ENCODE measurements at places on chromosomes 11 and 22. TPM values are rescaled to one million over a fixed set of nuclear protein-coding genes. Genes with fewer than 3 reads are reported as not detected.

GRCh38 chr11:16297332-16297731 lies 59.0 kb downstream of the SOX6 start:
- H3K27me3 ChIP-seq: no peaks in the 10 kb centered on the region
- DNase-seq: no peak
- H3K4me1 ChIP-seq: peaks cover 20% of the 10 kb centered on the region
- no peak overlapping the region for H3K27ac ChIP-seq

Gene PANX2
- total RNA-seq: 2.0 TPM

DNA sequence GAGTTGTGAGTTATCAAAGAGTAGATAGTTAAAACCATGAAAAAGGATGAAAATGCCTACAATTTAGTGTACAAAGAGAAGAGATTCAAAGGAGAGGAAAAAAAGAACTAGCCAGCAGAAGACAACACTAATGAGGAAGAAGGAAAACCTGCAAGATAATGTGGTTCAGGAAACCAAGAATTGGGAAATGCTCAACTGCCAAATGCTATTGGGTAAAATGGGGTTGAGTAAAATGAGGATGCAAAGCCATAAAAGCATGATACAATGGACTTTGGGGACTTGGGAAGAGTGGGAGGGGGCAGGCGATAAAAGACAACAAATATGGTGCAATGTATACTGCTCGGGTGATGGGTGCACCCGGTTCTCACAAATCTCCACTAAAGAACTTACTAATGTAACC lies 7.6 kb upstream of the OR52K2 start:
- no peak for DNase-seq
- no peaks in the 10 kb centered on the region for H3K4me1 ChIP-seq
- no peak overlapping the region for H3K4me3 ChIP-seq
- H3K27ac ChIP-seq: no peak overlapping the region

DNA sequence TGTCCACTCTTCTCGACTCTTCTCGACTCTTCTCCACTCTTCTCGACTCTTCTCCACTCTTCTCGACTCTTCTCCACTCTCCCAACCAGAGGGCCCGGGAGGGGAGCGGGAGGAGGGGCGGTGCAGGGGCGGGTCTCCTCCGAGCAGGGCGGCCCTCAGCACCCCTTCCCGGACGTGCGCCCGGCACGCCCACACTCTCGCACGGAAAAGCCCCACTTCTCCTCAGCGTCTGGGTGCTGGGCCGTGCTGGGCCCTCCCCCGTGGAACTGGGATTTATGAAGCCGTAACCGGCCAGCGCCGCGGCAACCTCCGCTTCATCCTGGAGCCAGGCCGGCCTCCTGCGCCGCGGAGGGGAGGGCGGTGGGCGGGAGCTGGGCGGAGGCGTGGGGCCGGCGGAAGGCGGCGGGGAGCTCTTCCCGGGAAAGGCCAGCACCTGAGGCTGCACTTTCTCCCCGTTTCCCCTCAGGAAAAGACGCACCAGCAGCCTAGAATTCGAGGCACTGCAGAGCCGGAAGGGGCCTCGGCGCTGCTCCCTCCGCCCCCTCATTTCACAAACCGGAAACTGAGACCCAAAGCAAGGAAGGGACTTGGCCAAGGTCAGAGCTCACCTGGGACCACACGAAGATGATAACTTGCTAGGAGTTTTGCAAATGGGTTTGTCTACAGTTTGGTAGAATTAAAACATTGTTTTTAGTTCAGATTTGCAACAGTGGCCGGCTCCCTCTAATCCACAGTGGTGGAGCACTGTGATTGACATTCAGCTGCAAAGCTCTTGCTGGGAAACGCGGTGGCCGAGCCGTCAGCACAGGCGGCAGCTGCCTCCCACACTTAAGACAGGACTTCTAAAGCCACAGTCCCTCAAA lies 31.6 kb upstream of the JAM3 start:
- no peaks in the 10 kb centered on the region for H3K4me1 ChIP-seq
- H3K27me3 ChIP-seq: peaks cover 46% of the 10 kb centered on the region
- H3K27ac ChIP-seq: no peak overlapping the region
- peak overlapping the region; percentile 63 for H3K4me3 ChIP-seq
- DNase-seq: peak; percentile 41

DNA sequence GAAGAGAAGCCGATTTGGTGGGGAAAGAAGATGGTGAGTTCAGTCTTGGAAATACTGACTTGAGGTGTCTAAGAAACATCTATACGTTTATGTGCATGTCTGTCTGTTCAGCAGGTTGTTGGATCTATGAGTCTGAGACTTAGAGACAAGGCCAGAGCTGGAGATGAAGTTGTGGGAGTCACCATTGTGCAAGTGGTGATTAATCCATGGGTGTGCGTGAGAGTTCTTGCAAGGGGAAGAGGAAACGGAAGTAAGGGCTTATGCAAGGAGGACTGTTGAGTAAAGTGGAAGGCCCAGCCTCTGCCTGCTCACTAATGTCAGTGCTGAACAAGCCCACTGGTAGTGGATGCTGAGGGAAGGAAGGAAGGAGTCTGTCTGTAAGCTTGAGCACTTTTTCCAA lies 9.7 kb downstream of the TMEM45B start:
- no peak overlapping the region for H3K4me3 ChIP-seq
- no peaks in the 10 kb centered on the region for H3K27me3 ChIP-seq
- H3K27ac ChIP-seq: no peak overlapping the region
- no peak for DNase-seq
- H3K36me3 ChIP-seq: no peaks in the 10 kb centered on the region

DNA sequence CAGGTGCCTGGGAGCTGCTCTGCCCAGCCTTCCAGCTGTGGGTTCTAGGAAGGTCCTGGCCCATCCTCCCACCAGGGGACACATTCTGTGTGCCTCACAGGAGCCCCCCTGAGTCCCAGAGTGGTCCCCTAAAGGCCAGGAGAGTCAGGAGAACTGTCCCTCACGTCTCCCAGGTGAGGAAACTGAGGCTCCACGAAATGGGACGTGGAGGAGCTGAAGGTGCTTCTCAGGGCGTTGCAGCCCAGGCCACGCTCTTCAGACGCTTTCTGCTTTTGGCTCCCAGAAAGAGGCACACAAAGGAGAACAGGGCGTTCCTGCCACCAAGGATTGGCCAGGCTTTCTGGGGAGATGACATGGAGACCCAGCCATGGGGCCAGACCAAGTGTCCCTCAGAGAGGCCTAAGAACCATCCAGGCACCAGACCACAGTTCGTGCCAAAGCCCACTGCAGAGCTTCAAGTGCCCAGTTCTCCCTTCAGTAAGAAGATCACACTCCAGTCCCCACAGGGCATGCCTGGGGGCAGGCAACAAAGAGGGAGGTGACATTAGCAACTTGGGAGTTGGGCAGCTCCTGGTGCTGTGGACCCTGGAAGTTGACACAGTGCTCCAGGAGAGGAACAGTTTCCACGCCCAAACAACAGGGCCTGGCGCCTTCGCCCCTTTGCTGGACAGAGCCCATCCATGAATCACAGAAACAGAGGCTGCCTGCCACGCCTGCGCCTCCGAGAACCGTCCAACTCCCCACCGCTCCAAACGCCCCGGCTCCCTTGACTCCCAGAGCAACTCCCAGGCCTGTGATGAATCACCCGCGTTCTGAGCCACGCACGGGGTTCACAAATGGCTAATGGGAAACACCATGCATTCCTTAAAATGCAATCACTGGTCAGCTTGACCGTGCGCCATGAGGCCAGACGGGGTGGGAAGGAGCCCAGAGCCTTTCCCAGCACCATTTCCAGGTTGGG lies 589.2 kb downstream of the BRD1 start:
- no peaks in the 10 kb centered on the region for H3K27me3 ChIP-seq
- H3K27ac ChIP-seq: no peak overlapping the region
- H3K4me3 ChIP-seq: no peak overlapping the region

Gene SLC1A2
- total RNA-seq: 0.40 TPM

DNA sequence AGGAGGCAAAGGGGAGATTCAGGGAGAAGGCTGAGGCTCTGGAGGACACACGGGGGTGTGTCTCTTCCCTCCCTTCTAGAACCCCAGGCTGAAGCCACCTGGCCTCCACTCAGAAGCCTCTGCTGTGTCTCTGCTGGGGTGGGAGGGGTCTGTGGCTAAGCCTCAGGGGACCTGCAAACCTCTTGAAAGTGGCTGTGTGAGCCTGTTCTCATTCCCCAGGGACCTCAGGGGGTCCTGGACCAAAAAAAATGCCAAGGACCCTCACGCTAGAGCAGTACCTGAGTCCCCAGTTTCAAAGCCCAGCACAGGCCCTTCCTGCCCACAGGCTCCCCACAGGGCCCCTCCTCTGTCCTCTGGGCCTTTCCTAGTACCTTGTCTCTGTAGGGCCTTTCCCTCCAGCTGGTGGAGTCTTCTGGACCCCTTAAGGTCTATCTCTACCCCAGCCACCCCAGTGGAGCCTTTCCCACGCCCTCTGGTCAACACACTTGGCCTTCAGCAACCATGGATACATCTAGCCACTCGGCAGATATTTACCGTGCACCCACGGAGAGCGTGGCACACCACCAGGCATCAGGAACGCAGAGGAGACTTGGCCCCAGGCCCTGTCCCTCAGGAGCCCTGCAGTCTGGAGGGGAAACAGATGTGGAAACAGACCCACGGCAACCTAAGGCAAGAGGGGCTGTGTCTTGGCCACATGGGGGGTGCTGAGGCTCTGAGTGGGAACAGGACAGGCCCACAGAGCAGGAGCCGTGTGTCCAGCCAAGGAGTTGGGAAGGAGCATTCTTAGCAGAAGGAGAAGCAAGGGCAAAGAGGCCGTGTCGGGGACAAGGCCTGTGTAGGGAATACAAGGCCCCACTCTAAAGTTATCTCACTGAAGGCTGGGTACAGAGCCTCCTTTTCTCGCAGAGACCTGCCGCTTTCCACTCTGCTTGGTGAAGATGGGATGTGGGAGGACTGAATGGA lies 18.5 kb downstream of the PLA2G6 start:
- no peaks in the 10 kb centered on the region for H3K27me3 ChIP-seq
- H3K27ac ChIP-seq: peak overlapping the region; percentile 60
- peaks cover 33% of the 10 kb centered on the region for H3K36me3 ChIP-seq
- no peak for DNase-seq
- H3K4me1 ChIP-seq: peaks cover 54% of the 10 kb centered on the region
- H3K4me3 ChIP-seq: no peak overlapping the region

Gene CECR2
- total RNA-seq: 0.09 TPM

GRCh38 chr11:7220636-7221035 lies 31.1 kb upstream of the SYT9 start:
- H3K36me3 ChIP-seq: no peaks in the 10 kb centered on the region
- no peak overlapping the region for H3K4me3 ChIP-seq
- no peak for DNase-seq
- peaks cover 72% of the 10 kb centered on the region for H3K27me3 ChIP-seq

DNA sequence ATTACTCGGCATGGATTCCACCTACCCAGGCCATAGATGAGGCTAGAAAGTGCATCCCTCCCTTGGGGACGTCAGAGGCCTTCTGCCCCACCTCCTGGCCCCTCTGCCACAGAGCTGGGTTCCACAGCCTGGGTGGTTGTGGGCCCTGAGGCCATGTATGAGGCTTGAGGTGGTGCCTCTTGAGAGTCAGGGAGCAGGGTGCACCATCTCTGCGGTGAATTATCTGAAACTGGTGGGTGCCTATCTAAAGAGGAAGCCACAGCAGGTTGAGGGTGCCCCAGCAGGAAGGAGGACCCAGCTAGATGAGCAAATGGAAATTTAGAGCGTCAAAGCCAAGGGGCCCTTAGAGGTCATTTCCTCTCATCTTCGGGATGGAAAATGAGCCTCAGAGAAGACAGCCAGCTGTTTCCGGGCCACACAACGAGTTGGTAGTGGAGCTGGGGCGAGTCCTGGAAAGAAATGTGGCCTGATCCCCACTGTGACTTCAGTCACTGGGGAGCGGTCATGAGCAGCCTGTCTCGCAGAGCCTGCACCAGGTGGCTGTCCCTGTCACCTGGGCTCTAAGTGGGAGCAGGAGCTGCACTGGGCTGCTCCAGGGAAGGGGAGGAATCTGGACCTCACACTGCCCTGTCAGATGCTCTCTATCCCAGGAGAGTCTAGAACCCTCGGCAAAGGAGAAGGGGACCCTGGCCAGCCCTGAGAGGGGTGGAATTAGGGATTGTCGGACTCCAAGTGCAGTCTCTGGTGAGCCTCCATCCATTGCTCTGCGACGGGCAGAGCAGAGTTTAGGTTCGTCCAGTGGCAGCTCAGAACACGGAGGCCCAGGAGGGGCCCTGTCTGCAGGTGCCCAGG lies 7.3 kb downstream of the ADORA2A start:
- H3K27ac ChIP-seq: no peak overlapping the region
- no peak overlapping the region for H3K4me3 ChIP-seq
- no peak for DNase-seq
- H3K4me1 ChIP-seq: peaks cover 15% of the 10 kb centered on the region
- H3K27me3 ChIP-seq: no peaks in the 10 kb centered on the region

Gene FGF4
- not detected for total RNA-seq

- no peaks in the 10 kb centered on the region for H3K36me3 ChIP-seq
- H3K27me3 ChIP-seq: no peaks in the 10 kb centered on the region
- no peak for DNase-seq
- H3K27ac ChIP-seq: no peak overlapping the region
- H3K4me3 ChIP-seq: no peak overlapping the region
Measured at GRCh38 chr11:60150279-60150678, 32.6 kb downstream of the MS4A6A start.

DNA sequence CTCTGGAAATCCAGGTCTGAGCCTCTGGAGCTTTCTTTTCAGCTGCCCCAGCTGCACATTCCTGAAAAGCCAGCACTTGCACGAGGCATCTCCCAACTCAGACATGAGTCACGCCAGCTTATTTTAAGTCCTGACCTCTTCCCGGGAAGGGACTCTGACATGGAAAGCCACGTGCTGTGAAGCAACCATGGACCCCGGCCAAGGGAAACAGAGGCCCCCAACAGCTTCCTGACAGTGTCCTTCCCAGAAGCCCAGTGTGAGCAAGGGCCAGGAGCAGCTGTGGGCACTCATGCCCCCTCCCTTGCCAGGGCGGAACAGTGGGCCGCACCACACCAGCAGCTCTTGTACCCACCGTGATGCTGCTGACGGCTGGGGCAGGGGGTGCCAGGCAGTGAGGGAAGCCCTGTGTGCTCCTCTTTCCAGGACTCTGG lies 118.8 kb upstream of the CADM1 start:
- no peak for DNase-seq
- no peaks in the 10 kb centered on the region for H3K27me3 ChIP-seq
- no peaks in the 10 kb centered on the region for H3K4me1 ChIP-seq
- H3K4me3 ChIP-seq: no peak overlapping the region

DNA sequence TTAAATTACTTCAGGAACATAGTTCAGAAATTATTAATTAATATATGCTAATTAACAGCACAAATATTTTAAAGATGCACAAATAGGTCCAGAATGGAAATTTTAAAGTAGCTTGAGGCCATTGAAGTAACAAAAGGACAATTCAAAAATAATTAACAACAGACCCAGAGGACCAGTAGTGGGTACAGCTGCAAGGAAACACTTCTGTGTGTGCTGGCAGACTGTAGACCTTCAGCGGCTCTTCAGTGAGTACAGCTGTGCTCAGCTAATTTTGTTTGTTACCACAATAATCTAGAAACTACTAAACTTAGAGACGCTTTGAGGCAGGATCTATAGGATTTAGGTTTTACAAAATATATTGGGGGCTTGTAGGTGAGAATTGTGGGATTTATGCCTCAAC lies 103.8 kb downstream of the GRIA4 start:
- H3K27ac ChIP-seq: no peak overlapping the region
- H3K4me1 ChIP-seq: no peaks in the 10 kb centered on the region
- DNase-seq: no peak
- H3K27me3 ChIP-seq: no peaks in the 10 kb centered on the region

Gene HBG2
- not detected for total RNA-seq

Gene BRSK2
- 2.6 TPM for total RNA-seq

GRCh38 chr22:35561796-35562526 lies 21.3 kb downstream of the RASD2 start:
- H3K4me3 ChIP-seq: no peak overlapping the region
- H3K36me3 ChIP-seq: peaks cover 8% of the 10 kb centered on the region
- peaks cover 22% of the 10 kb centered on the region for H3K4me1 ChIP-seq
- H3K27me3 ChIP-seq: peaks cover 91% of the 10 kb centered on the region
- peak overlapping the region; percentile 34 for H3K27ac ChIP-seq
